Memory B cell (primary cell): ENCODE measurements at places on chromosomes 16 and 17.
A peak's percentile ranks its signal among the peaks of the same experiment; 100 is the strongest.

GRCh38 chr16:2774161-2774891 is 2.8 kb downstream of the ELOB start:
- peaks cover 15% of the 10 kb centered on the region for H3K36me3 ChIP-seq
- no peaks in the 10 kb centered on the region for H3K27me3 ChIP-seq

DNA sequence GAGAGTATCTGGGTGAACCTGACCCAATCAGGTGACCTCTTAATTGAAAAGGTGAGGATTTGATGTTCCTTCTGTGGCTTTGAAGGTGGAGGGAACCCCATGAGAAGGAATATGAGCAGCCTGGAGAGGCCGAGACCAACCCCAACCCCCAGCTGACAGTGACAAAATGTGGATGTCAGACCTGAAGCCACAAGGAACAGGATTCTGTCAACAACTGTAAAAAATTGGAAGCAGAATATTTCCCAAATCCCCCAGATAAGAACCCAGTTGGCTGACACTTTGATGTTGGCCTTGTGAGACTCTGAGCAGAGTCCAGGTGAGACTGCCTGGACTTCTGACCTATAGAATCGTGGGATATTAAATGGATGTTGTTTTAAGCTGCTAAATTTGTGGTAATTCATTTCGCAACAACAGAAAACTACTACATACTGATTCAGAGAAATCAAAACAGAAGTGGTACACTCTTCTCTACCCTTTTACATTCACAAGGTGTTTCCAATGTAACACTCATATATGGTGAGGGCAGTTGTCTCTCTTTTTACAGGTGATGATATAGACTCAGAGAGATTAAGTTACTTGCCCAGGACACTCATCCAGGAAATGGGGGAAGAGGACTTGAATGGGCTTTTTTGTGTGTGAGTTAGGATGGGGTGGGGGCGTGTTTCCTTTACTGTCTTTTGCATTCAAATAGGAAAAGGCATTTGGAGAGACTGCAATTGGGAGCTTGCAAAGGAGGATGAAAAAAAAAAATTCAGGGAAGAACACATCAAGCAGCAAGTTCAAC is 29.8 kb upstream of the SALL1 start:
- H3K4me1 ChIP-seq, result no peaks in the 10 kb centered on the region
- no peak overlapping the region for H3K4me3 ChIP-seq
- H3K27me3 ChIP-seq, result no peaks in the 10 kb centered on the region

DNA sequence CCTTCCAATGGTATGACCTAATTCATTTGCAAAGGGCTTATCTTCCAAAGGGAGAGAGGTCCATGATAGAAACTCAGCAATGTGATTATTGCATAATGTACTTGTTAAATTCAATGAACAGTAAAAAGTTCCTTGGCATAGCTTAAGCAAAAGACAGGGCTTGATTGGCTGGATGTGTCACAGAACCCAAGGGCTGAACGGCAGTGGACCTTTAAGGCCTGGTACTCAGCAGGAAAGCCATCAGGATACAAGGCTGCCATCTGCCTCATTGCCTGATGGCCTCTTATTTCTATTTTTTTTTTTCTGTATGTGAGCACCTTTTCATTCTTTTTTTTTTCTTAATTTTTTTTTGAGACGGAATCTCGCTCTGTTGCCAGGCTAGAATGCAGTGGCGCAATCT is 208.9 kb upstream of the WSCD1 start:
- H3K4me1 ChIP-seq, result no peaks in the 10 kb centered on the region
- no peak overlapping the region for H3K27ac ChIP-seq
- DNase-seq, result no peak

DNA sequence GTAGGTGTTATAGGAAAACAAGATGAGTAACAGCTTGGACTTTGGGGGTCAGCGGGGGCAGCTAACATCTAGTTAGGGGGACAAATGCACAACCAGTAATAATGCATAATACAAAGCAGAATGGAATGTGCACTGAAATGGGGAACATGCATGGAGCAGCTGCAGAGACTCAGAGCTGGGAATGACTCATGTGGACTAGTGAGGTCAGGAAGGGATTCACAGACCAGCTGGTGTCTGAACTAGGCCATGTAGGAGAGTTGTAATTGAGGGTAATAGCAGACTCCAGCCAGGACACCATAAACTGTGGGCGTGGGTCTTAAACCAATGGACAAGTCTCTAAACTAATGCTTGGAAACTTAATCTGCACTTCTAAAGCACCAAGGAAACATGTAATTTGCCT is 176.8 kb upstream of the ASIC2 start:
- no peak for DNase-seq
- H3K27me3 ChIP-seq, result peaks cover 4% of the 10 kb centered on the region
- no peak overlapping the region for H3K27ac ChIP-seq
- H3K36me3 ChIP-seq, result no peaks in the 10 kb centered on the region
- H3K4me1 ChIP-seq, result no peaks in the 10 kb centered on the region

GRCh38 chr16:78642621-78643285 is 543.3 kb downstream of the WWOX start:
- no peak for DNase-seq
- H3K4me1 ChIP-seq, result no peaks in the 10 kb centered on the region
- peaks cover 8% of the 10 kb centered on the region for H3K27me3 ChIP-seq
- peaks cover 5% of the 10 kb centered on the region for H3K36me3 ChIP-seq
- H3K4me3 ChIP-seq, result no peak overlapping the region
- H3K27ac ChIP-seq, result no peak overlapping the region

DNA sequence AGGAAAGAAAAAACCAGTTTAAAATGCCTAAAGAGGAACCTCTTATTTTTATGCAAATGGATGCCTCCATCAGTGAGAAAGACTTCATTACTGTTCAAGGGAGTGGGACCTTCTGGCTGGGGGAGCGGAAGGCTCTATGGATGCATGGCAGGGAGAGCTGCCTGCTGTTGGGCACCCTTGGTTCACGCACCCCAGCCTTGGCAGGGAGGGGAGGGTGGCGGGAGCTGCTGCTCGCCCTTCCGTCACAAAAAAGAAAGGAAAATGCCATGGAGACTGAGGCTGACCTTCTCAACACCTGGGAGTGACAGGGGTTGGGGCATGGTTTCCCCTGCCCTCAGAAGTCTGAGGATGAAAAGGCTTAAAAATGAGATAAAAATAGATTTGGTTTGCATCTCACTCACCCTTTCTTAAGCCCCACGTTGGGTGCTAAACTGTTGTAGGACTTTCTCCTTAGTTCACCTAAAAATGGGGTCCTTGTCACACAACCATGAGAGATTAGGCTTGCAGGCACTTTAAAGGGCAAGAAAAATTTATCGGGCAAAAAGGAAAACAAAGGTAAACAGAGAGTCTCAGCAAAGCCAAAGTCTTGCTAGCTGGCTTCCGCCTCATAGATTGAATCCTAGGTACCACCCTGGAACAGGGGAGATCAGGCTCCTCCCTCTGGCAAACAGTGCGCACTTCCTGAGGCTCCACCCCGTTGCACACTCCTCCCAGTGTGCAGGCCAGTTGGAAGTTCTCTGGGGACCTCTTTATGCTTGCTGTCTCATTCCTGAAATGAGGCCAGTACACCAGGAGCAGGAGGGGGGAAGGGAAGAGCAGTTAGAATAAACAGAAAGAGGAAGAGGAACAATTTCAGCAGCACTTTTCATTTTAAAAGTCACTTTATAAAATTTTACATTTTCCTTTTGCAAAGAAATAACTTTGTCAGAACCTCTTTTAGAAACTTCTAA is 31.6 kb downstream of the PHKB start:
- H3K27ac ChIP-seq, result peak overlapping the region; percentile 78
- peaks cover 16% of the 10 kb centered on the region for H3K4me1 ChIP-seq
- no peaks in the 10 kb centered on the region for H3K27me3 ChIP-seq
- DNase-seq, result no peak
- H3K36me3 ChIP-seq, result peaks cover 24% of the 10 kb centered on the region

DNA sequence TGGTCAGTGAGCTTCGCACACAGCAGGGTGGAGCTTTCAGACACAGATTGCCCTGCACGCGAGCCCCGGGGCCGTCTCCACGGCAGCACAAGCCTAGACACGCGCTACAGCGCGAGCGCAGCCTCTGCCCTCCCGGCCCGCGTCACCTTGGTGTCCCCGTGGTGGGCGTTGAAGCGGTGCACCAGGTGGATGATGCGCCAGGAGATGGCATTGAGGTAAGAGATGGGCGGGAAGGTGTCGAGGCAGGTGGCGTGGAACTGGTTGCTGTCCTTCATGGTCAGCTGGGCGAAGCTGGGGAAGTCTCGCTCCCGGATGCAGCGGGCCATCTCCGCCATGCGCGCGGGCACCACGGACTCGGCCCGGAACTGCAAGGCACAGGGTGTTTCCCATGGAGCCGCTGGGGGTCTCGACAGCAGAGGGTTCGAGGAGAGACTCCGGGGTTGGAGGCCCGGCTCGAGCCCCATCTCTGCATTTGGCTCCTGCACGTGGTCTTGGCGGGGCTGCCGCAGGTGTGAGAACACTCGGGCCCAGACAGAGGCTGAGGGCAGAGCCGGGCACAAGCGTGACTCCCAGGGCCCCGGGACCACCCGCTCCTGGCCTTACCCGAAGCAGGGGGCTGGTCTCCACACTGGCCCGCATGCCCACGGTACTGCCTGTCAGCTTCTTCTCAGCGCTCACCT is 4.3 kb upstream of the CYBA start:
- no peaks in the 10 kb centered on the region for H3K27me3 ChIP-seq
- H3K4me1 ChIP-seq, result peaks cover 6% of the 10 kb centered on the region
- peaks cover 10% of the 10 kb centered on the region for H3K36me3 ChIP-seq

- peaks cover 5% of the 10 kb centered on the region for H3K27me3 ChIP-seq
- DNase-seq, result no peak
- H3K4me3 ChIP-seq, result no peak overlapping the region
- no peaks in the 10 kb centered on the region for H3K4me1 ChIP-seq
- H3K27ac ChIP-seq, result no peak overlapping the region
Observed at GRCh38 chr16:85206472-85207356, 94.4 kb upstream of the CIBAR2 start.

DNA sequence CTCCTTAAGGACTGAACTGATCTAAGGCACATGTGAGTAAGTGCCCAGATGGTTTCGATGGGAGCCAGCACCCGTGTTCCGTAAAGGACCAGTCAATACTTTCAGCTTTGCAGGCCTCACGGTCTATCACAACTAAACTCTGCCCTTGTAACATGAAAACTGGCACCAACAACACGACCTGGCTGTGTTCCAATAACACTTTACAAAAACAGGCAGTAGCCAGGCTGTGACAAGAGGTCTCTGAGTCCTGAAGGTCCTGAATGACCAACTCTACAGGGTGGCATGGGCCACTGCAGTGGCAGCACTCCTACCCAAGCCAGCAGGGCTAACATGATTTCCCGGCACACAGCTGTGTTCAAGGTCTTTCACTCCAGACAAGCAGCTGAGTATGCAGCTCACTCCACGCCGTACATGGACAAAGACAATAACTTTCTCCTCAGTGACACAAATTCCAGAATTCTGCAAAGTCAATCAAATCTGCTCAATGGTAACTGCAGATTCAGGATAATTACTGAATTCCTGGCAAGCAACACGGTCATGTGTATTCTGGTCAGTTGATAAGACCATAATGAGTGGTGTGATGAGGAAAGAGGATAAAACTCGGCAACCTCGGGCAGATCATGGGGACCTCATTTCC is 15.3 kb downstream of the NPLOC4 start:
- H3K4me1 ChIP-seq, result peaks cover 4% of the 10 kb centered on the region
- DNase-seq, result no peak
- peaks cover 36% of the 10 kb centered on the region for H3K36me3 ChIP-seq
- no peaks in the 10 kb centered on the region for H3K27me3 ChIP-seq

DNA sequence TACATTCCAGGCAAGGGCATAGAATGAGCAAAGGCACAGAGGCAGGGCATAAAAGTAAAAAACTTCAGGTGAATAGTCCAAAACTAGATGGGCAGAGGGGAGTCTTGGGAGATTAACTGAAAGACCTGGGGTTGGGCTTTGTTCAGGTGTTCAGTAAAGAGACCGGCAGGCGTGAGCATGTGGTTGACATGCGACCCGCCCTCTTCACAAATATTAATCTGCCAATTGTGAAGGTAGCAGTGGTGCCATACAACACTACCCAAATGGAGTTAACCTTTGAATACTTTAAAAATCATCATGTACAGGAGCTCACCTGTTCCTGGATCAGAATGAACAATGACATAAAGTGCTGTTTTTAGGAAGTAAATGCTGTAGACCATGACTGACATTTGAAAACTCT is 225.5 kb downstream of the LGALS9B start:
- H3K36me3 ChIP-seq, result peaks cover 4% of the 10 kb centered on the region
- H3K27ac ChIP-seq, result no peak overlapping the region
- H3K27me3 ChIP-seq, result no peaks in the 10 kb centered on the region
- DNase-seq, result no peak
- H3K4me3 ChIP-seq, result no peak overlapping the region

DNA sequence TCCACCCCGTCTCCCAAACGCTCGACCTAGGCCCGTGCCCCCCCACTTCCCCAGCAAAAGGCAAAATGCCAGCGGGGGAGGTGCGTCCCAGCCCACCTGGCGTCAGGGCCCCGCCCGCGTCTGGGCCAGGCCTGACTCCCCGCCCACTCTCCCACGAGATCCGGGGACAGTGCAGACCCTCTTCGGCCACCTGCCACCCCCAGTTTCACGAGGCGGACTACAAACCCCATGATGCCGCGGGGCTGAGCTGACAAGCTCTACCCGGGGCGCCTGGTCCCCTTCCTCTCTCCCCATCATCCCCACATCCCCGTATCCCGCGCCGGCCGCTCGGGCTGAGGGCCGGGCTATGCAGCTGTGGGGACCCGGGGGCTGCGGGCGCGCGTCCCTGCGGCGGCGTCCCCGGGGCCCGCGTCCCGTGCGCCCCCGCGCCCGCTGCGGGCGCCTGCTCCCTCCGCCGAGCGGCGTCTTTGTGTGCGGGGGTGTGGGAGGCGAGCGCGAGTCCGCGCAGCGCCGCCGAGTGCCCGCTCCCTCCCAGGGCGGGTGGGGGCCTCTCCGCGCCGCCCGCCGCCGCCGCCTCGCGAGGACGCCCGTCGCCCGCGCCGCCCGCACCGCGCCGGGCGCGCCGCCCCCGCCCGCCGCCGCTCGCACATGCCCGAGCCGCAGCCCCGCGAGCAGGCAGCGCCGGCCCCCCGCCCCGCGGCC is at the start of gene ANKRD13B:
TSS of gene ANKRD13B (plus strand) at position 283 of the 702 bp plus-strand sequence. CDS start 490 bp downstream, outside the sequence.
- DNase-seq, result no peak
- H3K4me1 ChIP-seq, result peaks cover 35% of the 10 kb centered on the region

GRCh38 chr16:67767953-67768352 is 38.4 kb downstream of the RANBP10 start:
- no peak overlapping the region for H3K4me3 ChIP-seq
- peaks cover 18% of the 10 kb centered on the region for H3K36me3 ChIP-seq
- no peaks in the 10 kb centered on the region for H3K4me1 ChIP-seq
- no peaks in the 10 kb centered on the region for H3K27me3 ChIP-seq
- DNase-seq, result no peak

GRCh38 chr17:53472586-53472985 is 350.1 kb upstream of the KIF2B start:
- H3K27me3 ChIP-seq, result no peaks in the 10 kb centered on the region
- no peak overlapping the region for H3K27ac ChIP-seq
- H3K36me3 ChIP-seq, result no peaks in the 10 kb centered on the region
- no peaks in the 10 kb centered on the region for H3K4me1 ChIP-seq

GRCh38 chr17:27495460-27495859 is 39.2 kb downstream of the KSR1 start:
- peak overlapping the region; percentile 19 for H3K4me3 ChIP-seq
- no peak for DNase-seq
- H3K27ac ChIP-seq, result peak overlapping the region; percentile 90
- peaks cover 42% of the 10 kb centered on the region for H3K4me1 ChIP-seq

- no peaks in the 10 kb centered on the region for H3K27me3 ChIP-seq
- H3K4me1 ChIP-seq, result peaks cover 19% of the 10 kb centered on the region
- H3K27ac ChIP-seq, result no peak overlapping the region
Observed at GRCh38 chr16:68229431-68230175, 6.3 kb downstream of the ESRP2 start.

- H3K36me3 ChIP-seq, result peaks cover 2% of the 10 kb centered on the region
- peak overlapping the region; percentile 97 for H3K27ac ChIP-seq
- no peaks in the 10 kb centered on the region for H3K27me3 ChIP-seq
- H3K4me1 ChIP-seq, result peaks cover 29% of the 10 kb centered on the region
- peak overlapping the region; percentile 88 for H3K4me3 ChIP-seq
Observed at GRCh38 chr17:78780335-78780734, 1.7 kb downstream of the CYTH1 start.
